ENCODE measurements at places on chromosomes 12 and 14.

GRCh38 chr14:91244501-91244901, at the start of gene GPR68:
Gene GPR68 (minus strand): TSS chr14:91244704. CDS start chr14:91235050, 9,654 bp downstream.
- DNase-seq, result no peak

- DNase-seq, result no peak
Measured at GRCh38 chr14:52103416-52103815, 34.6 kb upstream of the NID2 start.

- DNase-seq, result no peak
Measured at GRCh38 chr12:10406725-10407124, 2.8 kb downstream of the KLRC4 start.

- DNase-seq, result no peak
Measured at GRCh38 chr14:70442750-70443149, 9.2 kb upstream of the ADAM21 start.

GRCh38 chr12:93902736-93903562, 225.8 kb downstream of the CRADD start:
- no peak for DNase-seq

GRCh38 chr12:3641428-3642018, 111.4 kb downstream of the CRACR2A start:
- DNase-seq, result no peak

DNA sequence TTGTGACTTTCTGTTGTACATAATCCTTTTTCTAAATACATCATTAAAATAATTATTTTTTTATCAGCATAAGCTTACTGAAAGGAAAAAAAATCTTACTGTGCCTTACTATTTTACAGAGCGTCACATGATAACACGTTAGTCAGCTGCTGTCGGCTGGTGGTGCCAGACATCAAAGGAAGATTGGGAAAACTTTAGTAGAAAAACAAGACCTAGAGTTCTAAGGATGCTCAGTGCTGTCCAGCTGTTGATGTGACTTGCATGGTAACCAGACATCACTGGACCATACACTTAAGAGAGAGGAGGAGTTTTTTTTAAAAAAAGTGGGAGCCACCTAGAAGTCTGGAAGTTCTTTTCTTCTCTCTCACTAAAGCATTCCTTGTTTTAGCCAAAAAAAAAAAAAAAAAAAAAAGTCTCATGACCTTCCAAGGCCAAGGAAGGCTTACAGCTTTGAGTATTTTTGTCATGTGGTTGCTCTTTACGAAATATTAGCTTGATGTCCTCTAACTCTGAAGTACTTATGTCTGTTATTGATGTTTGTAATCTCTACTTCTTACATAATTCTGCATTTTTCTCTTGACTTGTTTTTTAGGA, 4.5 kb downstream of the RASSF8 start:
- no peak for DNase-seq

- DNase-seq, result no peak
Measured at GRCh38 chr12:1611803-1612572, 17.0 kb upstream of the WNT5B start.

GRCh38 chr12:64521833-64522232, 69.9 kb downstream of the TBK1 start:
- no peak for DNase-seq

DNA sequence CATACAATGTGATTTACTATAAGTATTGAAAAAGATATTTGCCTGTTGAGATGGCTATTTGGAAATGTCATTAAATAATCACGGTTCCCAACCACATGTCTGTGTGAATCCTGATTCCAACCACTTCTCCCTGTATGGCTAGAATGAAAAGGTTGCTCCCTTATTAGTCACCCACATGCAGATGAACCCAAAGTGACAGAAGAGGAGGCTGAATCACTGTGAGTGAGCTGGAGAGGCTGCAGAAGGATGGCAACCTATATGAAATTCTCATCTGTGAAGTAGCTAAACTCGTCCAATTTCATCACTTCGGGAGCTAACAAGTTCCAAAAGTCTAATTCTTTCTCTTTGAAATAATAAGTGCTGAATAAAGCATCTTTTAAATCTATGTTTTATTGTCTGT, 300.5 kb downstream of the PRKD1 start:
- DNase-seq, result no peak

- DNase-seq, result no peak
Measured at GRCh38 chr12:123513805-123514204, 19.7 kb downstream of the RILPL1 start.

DNA sequence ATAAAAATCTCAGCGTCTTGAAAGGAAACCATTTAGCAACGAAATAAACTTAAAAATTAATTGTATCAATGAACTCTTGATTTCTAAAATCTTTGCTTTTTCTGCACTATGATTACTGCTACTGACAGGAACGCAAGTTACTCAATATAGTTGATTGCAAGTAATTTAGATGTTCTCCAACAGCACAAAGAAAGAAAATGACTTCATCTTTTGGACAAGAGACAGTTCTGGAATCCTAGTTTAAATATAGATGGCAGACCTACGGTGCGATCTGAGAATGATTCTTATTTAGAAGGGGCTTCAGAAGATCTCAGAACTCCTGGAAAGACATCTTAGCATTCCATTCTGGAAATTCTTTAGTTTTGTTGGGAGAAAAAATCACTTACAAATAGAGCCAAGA, 1.4 kb upstream of the SUDS3 start:
- no peak for DNase-seq

- peak; percentile 32 for DNase-seq
Measured at GRCh38 chr14:91114079-91115065, 499 bp downstream of the DGLUCY start.

Data from stimulated activated CD8-positive, alpha-beta memory T cell treated with anti-CD3 and anti-CD28 coated beads, Interleukin-15, amount 100 ng/mL, for 1 hour (primary cell).